Kidney capillary endothelial cell (primary cell): ENCODE measurements at places on chromosomes 12 and 14.

DNA sequence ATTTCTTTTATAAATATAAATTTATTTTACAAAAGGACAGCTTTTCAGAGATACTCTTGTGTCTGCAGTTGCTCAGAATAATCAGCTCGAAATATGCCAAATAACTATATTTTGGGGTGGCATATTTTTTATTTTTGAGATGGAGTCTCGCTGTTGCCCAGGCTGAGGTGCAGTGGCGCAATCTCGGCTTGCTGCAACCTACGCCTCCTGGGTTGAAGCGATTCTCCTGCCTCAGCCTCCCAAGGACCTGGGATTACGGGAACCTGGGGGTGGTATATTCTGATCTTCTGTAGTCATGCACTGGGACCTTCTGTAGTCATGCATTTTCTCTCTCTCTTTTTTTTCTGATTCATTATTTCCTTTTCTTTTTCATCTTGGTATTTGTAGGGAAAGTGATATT is 135.0 kb upstream of the AMIGO2 start:
- no peak for DNase-seq

- DNase-seq, result peak; percentile 65
Measured at GRCh38 chr12:29148911-29149690, at the start of gene FAR2. TSS of gene FAR2 (plus strand) at chr12:29149278. CDS start at chr12:29270450, 121,172 bp downstream.

GRCh38 chr12:9699269-9699897 is 29.9 kb downstream of the CLEC2D start:
- DNase-seq, result no peak

GRCh38 chr12:38417101-38417500 is 100.5 kb downstream of the ALG10B start:
- DNase-seq, result no peak
